ENCODE measurements at places on chromosomes 2 and 18.

- DNase-seq, result no peak
Measured at GRCh38 chr2:28227498-28227897, 165.2 kb upstream of the FOSL2 start.

DNA sequence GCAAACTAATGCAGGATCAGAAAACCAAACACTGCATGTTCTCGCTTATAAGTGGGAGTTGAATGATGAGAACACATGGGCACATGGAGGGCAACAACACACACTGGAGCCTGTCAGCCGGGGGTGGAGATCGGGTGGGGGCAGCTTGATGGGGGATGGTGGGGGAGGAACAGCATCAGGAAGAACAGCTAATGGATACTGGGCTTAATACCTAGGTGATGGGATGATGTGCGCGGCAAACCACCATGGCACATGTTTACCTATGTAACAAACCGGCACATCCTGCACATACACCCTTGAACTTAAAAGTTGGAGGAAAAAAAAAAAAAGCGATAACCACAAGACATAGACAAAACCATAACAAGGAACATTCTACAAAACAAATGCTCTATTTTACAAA is 10.4 kb downstream of the CHMP3 start:
- DNase-seq, result no peak

GRCh38 chr2:43174368-43174916 is 52.0 kb downstream of the ZFP36L2 start:
- no peak for DNase-seq

DNA sequence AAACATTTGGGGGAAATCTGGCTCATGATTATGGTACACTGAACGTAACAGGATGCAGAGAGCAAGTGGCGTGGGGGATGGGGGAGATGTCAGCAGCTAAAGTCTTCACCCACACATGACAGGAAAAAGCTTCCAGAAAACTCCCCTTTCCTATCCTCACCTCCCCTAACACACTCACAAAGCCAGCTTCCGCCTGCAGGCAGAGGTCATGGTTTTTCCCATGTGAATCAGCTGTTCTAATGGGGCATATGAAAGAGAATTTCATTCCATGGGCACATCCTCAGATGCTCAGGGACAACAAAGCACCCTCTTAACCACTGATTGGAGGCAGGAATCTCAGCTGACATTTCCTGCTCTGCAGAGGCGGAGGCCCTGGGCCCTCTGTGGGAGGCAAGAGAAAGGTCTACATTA is 129.1 kb downstream of the TSN start:
- DNase-seq, result no peak

GRCh38 chr2:122480501-122481243 is 725.2 kb downstream of the TSN start:
- DNase-seq, result no peak

DNA sequence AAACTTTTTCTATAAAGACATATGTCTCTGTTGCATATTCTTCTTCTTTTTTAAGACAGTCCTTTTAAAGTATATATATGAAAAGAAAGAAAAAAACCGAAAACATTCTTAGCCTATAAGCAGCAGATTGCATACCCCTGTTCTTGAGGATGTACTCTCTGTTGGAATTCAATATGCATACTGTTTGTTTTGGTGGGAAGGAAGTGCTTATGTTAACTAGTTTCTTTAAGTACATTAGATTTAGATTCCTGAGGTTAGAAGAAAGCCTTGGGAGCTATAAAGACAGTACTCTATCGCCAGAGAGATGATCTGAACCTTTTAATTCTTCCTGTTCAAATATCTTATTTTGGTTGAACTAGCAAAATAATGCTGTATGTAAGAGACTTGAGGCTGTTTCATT is 46.8 kb upstream of the TBR1 start:
- DNase-seq, result no peak

- no peak for DNase-seq
Measured at GRCh38 chr18:44871771-44872170, 191.1 kb downstream of the SETBP1 start.

- no peak for DNase-seq
Measured at GRCh38 chr2:21372654-21373053, 248.9 kb downstream of the TDRD15 start.

DNA sequence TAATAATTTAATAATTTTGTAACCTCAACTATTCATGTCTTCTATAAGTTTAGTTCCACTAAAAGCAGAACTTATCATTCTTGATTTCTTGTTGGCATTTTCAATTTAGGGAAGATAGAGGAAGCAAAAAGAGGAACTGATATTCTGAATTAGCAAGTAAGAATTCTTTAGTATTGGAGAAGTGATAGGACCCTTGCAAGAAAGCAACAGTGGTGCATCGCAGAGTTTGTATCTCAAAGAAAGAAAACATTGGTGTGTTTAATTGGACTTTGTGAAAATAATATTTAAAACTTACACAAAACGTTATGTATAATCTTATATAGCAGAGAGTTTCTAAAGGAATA is 36.5 kb upstream of the TNFRSF11A start:
- DNase-seq, result no peak

DNA sequence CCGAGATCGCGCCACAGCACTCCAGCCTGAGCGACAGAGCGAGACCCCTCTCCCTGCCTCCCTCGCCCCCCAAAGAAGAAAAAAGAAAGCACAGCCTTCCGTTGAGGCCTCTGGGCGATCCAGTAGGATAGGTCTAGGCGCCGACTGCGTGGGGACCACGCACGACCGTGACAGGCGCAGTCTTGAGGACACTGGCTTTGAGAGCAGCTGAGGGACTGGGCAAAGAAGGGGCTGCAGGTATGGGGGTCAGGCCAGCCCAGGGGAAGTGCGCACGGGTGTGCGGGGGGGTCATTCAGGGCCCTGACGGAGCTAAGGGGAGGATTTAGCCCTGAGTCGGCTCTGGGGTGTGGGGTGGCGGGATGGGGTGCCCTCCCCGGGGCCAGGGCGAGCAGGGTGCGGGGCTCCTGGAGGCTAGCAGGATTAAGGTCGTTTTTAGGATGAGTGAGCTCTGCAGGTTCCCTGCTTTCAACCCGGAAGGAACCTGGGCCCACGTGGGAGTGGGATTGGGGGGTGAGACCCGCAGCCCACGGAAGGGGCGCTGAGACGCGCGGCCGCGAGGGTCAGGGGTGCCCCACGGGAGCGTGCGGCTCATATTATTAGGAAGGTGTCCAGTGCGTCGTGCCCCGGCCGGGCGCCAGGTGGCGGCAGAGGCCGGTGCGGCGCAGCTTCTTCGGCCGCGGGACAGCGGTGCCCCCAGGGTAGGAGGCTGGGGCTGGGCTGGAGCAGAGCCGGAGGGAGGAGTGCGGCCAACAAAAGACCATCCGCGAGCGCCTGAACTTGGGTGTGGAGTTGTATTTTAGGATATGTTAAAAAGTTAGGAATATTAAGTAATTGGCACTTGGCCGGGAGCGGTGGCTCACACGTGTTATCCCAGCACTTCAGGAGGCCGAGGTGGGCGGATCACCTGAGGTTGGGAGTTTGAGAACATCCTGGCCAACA is 20.5 kb upstream of the ZNF236 start:
- DNase-seq, result no peak

DNA sequence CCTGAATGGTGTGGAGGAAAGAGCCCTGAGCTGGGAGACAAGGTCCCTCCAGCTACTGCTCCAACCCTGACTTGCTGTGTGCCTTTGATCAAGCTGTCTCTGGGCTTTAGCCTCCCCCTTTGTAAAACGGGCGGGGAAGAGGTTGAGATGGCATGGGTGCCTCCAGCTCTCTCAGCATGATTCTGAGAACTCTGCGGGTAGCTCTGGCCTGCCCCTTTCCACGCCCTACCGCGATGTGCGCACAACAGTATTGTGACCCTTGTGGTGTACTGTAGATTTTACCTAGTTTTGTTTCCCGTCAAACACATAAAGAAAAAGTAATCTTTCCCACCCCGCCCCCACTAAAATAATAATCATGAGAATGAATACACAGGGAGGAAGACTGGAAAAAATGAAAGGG is 5.3 kb downstream of the CD8A start:
- DNase-seq, result no peak

- peak; percentile 79 for DNase-seq
Measured at GRCh38 chr18:3652380-3653262, 202.6 kb downstream of the TGIF1 start.

- DNase-seq, result no peak
Measured at GRCh38 chr2:42585779-42586178, 17.3 kb downstream of the MTA3 start.

GRCh38 chr18:36398419-36398818 is 100.9 kb downstream of the FHOD3 start:
- DNase-seq, result no peak

- no peak for DNase-seq
Measured at GRCh38 chr2:240298117-240298790, 137.2 kb upstream of the GPC1 start.

GRCh38 chr2:232324778-232325177 is 53.8 kb upstream of the ALPP start:
- DNase-seq, result no peak

DNA sequence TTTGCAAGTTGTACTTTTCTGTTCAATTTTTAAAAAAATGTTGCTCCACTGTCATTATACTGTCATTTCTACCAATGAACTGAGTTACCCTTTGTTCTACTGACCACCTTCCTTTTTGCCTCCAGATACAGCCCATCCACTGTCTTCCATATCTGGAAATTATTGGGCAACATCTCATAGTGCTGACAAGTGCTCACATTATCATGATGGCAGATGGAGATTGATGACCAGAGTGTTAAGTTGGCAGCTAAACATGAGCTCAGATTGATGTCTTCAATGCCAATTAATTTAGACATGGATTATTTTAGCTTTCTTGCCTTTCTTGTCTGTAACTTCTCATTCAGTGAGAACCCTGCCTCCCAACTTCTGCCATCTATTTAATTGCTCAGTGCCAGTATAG is 76.6 kb downstream of the KIAA1328 start:
- no peak for DNase-seq

DNA sequence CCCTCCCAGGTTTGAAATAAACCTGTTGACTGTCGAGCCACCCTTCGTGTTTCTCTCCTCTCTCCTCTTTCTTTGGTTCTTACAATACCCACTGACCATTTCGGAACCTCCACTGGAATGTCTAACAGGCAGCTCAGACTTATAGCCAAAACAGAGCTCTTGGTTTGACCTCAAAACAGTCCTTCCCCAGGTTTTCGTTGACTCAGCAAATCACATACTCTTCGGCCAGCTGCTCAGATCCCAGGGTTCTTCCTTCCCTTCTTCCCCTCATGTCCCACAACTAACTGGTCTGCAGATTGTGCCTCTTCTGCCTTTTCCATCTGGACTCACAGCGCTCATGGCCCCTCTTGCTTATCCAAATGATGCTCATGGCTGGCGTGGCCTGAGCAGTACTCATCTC is 4.7 kb downstream of the ARMC9 start:
- no peak for DNase-seq

GRCh38 chr2:54570925-54571694 is 115.0 kb downstream of the SPTBN1 start:
- DNase-seq, result no peak

DNA sequence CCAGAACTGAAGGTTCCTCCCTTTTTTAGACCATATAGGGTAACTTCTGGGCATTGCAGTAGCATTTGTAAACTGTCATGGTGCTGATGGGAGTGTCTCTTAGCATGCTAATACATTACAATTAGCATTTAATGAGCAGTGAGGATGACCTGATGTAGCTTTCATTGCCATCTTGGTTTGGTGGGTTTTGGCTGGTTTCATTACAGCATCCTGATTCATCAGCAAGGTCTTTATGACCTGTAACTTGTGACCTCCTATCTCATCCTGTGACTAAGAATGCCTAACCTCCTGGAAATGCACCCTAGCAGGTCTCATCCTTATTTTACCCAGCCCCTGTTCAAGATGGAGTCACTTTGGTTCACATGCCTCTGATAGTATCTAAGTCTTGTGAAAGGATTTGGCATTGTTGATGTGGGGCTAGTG is 159.0 kb downstream of the TMX3 start:
- DNase-seq, result no peak

DNA sequence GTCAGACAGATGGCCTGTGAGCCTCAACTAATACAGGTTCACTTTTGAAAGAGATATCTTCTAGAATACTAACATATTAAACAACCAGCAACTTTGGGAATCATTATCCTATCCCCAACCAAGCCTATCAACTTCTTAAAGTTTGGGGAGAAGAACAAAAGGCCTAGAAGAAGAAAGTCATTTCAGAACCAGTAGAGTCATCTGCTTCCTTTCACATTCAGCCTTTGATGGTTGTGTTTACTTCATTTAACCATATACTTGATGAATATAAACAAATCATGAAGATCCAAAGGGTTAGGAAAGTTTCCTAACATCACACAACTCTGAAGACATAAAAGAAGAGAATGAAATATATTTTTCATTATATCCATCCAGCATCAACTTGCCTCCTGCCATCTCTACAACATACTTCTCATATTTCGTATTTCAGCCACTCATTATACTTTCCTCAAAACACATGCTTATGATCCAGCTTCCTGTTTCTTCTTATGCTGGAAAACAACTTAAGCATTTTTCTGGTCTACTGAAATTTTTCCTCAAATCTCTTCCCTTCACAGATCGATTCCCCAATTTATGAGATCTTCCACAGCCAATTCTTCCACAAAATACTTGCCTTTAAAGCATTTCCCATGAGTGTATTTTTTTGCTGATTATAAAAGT is 114.3 kb downstream of the CACNB4 start:
- DNase-seq, result no peak

DNA sequence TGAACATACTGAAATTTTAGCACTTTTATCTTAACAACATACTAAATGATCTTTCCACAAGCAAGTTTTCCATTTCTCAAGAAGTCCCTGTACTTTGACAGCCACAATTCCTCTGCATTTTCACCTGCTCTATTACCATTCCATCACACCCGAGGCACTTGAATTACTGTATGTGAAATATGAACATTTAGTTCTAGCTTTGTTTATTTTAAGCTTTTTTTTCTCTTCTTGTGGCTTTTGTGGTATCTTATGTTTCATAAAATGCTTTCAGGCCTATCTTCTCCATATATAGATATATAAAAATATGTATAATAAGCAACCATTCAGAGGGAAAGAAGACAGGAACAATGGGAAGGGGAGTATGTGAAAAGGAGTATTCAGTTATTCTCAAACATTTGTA is 693.9 kb downstream of the SATB2 start:
- no peak for DNase-seq

DNA sequence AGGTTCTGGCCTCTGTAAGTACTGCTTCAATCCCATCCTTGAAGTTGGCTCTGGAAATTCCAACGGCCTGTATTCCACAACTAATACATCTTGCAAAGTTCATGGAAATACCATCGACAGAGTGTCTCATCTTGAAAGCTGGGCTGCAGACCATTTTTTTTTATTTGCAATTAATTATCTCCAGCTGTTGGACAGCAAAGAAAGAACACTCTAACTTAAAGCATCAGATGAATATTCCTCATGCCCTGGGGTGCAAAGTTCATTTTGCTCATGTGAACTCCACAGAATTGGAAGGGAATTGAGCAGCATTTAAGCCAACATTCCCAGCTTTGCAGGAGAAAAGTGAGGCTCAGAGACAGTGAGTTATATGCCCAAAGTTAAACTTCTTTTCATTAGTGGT is 96.5 kb upstream of the PIEZO2 start:
- no peak for DNase-seq

- no peak for DNase-seq
Measured at GRCh38 chr2:85582492-85582891, 1.7 kb upstream of the VAMP5 start.

GRCh38 chr2:85648619-85649018 is 19.4 kb downstream of the SFTPB start:
- DNase-seq, result no peak

All from kidney epithelial cell (primary cell).